ENCODE measurements at places on chromosomes 16 and 17.

- DNase-seq = peak; percentile 45
Measured at GRCh38 chr17:38322156-38322779, 21.5 kb downstream of the GPR179 start.

DNA sequence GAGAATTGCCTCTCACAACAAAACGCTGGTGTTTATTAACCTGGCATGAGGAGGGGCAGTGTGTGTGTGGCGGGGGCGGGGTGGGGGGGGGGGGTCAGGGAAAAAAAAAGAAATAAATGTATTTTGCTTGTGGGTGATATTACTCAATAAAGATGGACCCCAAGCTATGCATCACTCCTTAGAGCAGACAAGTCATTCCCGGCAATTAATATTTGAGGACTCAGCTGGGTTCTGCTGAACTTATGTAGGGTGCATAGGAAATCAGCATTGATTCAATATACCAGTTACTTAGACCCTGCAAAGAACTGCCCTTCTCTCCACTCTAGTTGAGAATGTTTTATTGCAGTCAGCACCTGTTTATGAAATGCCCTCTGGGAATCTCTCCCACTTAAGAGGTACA is 206.2 kb upstream of the MAF start:
- DNase-seq = no peak

DNA sequence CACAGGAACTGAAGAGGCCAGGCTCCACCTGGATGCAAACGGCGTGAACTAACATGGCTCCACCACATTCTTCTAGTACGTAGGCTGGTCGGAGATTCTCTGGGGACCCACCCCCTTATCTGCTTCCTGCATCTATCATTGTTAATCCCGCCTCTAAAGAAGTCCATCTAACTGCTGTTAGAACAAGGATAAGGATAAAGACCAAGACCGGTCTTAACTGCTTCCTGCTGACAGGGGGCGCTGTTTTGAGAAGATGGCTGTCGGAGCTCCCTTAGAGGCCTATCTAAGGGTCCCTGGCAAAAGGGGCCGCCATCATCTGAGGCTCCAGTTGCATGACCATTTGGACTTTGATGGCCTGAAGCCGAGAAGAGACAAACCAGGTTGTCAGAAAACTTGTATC is 25.8 kb upstream of the TNFSF12 start:
- DNase-seq = no peak

DNA sequence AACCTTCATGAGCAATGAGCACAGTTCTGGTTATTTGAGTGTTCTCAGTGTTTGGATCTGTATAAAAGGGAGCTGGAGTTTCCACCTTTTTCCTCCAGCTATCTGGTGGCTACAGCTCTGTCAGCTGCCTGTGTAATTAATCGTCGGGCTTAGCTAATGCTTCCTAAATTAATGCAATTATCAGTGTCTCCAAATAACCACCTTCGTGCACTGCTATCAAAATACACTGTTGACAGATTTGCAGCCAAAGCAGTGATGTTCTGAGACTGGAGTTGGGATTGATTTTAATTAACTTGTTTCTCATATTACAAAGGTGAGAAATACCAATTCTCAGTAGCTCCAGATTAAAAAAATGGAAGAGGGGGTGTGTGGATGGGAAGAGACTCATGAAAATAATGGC is 325.8 kb downstream of the CBLN1 start:
- no peak for DNase-seq

- DNase-seq = peak; percentile 23
Measured at GRCh38 chr16:1678500-1679098, 520 bp downstream of the JPT2 start.

- DNase-seq = no peak
Measured at GRCh38 chr17:27319541-27320221, 25.8 kb downstream of the WSB1 start.

DNA sequence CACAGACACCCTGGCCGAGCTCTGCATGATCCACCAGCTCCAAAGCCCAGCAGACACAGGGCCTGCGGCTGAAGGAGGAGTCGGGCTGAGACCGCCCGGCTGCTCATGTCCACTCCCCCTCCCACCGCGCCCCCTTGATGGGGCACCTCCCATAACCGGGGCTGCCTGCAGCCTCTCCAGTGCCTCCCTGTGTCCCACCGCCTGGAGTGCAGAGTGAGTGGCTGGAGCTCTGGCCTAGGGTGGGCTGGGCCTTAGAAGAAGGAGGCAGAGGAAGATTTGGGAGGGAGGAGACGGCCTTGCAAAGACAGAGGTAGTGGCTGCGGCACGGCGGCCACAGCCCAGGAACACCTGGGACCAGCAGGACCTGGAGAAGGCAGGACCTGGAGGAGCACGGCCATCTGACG is 4.0 kb downstream of the CBFA2T3 start:
- DNase-seq = no peak

DNA sequence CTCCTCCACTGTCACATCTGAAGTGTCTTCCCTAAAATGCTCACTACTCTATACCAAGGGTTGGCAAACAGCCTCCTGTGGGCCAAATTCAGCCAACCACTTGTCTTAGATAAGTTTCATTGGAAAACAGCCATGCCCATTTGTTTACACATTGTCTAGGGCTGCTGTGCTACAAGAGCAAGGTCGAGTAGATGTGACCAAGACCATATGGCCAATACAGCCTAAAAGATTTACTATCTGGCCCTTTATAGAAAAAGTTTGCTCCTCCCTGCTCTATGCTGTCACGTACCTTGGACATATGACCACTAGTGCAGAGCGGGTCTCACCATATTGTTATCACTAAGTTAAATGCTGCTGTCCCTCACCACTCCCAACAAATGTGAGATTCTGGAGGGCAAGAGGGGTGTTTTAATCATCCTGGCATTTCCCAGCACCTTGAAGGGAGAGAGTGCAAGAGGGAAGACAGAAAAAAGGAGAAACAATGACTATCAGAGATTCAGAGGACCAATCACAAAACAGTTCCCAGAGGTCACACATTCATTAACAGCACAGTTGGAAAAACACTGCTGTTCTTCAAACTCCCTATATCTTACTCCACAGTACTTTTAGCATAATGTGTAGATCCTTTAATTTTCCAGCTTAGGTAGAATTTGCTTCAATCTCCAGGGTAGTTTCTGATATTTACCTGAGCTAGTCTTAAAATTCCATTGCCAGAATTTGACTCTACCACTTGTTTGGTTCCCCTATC is 13.2 kb downstream of the LSM12 start:
- DNase-seq = no peak

GRCh38 chr16:55294931-55295342 is 29.1 kb upstream of the IRX6 start:
- DNase-seq = no peak

GRCh38 chr17:79619196-79619595 is 8.3 kb upstream of the RBFOX3 start:
- no peak for DNase-seq

- no peak for DNase-seq
Measured at GRCh38 chr17:50708050-50709000, 611 bp upstream of the ANKRD40 start.

DNA sequence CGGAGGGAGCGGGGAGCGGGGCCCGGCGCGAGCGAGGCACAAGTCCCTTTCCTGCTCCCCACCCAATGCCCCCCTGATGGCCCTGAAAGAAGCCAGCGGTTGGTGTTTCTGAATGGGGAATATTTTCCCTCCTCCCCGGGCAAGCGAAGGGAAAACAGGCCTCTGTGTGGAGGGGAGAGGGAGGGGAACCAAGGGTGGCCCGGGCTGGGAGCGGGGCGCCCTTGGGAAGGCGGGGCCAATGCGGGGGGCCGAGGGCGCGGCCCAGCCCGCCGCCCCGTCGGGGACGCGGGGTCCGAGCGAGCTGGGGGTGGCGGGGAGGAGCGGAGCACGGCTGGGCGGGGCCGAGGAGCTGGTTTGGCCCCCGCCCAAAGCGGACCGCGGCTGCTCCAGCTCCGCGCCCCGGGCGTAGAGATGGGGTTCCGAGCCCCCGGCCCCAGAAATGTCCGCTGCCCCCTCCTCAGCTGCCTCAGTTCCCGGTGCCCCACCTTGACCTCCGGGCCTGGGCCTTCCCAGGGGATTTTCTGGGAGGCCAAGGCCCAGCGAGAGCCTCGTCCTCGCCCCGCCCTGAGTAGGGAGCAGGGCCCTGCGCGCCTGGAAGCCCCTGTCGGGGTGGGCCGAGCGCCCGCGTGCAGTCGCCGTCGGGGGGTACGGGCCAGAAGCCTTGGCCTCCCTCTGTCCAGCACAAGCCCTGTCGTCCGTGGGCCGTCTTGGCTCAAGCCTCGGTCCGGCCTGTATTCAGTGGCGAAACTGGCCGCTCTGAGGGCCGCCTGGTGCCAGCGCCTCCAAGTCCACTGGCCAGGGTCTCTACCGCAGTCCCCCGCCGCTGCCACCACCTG is 3.9 kb upstream of the HEXIM1 start:
- no peak for DNase-seq

- DNase-seq = no peak
Measured at GRCh38 chr16:84327926-84328505, 33.3 kb downstream of the WFDC1 start.

- DNase-seq = no peak
Measured at GRCh38 chr16:29927070-29927905, 1.3 kb upstream of the KCTD13 start.

DNA sequence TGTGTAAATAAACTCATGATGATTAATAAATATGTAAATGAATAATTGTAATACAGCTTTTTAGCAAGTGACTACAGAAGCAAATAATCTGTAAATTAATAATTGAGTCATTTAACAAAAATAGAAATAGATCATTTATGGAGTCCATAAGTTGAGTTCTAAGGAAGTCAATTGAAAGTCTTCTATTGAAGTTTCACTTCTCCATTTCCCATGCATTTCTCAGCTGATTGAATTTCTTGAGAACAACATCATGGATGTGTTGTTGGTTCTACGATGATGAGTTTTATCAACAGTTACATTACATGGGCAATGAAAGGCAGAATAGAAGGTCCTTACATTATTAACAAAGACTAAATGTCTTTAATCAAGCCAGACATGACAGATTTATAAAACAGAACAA is 290.4 kb downstream of the MAP2K6 start:
- no peak for DNase-seq

- DNase-seq = no peak
Measured at GRCh38 chr17:78351449-78352006, 8.3 kb downstream of the SOCS3 start.

DNA sequence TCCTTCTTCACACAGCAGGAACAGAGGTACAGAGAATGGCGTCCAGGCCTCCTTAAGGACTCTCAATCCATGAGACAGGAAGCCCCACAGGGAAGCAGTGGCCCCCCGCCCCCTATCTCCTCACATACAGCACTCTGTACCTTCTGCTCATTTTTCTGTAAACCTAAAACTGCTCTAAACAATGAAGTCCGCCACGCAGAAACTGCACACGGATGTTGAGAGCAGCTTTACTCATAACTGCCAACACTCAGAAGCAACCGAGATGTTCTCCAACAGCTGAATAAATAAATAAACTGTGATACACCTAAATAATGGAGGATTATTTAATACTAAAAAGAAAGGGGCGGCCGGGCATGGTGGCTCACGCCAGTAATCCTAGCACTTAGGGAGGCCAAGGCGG is 9.9 kb downstream of the TBC1D16 start:
- no peak for DNase-seq

DNA sequence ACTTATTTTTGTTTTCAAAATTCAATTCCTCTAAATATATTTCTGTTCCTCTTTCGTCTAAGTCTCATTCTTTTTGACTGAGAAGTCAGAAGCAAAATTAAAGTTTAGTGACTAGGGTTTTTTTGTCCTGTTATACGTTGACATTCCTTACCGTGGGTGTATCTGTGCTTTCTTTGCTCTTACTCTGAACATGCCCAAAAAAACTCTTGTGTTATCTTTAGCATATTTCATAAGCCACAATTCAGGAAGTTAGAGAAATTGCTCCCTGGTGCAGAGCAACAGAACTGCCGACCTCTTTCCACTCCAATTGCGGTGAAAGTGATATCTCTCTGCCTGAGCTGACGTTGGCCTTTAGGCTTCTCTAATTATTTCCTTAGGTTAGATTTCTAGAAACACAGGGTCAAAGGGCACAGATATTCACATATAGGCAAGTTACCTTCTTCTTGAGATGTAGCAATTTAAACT is 65.7 kb downstream of the CENPV start:
- DNase-seq = no peak

DNA sequence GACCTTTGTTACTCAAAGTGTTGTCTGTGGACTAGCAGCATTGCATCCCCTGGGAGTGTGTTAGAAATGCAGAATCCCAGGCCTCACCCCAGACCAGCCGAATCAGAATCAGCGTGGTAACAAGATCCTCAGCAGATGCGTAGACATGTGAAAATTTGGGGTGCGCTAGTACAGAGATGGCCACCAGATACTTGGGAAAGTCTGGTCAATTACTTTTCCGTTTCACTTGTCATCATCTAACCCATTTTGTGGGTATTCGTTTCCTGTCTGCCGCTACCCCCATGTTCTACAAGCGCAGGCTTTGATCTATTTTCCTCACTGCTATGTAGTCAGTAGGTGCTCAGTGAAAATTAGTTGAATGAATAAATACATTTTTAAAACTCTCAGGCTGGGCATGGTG is 33.1 kb upstream of the HERPUD1 start:
- DNase-seq = no peak

- no peak for DNase-seq
Measured at GRCh38 chr17:78601577-78602190, 24.5 kb upstream of the DNAH17 start.

DNA sequence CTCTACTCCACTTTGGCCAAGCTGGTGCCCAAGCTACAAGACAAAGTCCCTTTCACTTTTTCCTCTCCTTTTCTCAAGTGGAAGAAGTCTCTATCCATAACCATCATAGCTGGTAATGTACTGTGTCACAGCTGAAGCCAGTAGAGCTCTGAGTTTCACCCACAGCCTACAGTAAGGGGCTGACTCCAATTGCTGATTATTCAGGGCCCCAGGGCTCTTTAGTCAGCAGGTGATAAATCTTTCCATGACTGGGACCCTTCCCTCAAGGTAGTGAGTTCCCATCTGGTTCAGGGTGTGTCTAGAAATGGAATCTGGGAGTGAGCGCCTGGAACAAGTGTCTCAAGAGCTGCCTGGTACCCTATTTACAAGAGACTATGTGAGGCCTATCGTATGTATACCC is 436.0 kb upstream of the CA10 start:
- no peak for DNase-seq

GRCh38 chr17:49106321-49107210 is 26.0 kb upstream of the B4GALNT2 start:
- no peak for DNase-seq

GRCh38 chr17:66002063-66002585 is 189.8 kb downstream of the CEP112 start:
- DNase-seq = no peak

GRCh38 chr17:58527949-58528348 is 13.5 kb upstream of the MTMR4 start:
- no peak for DNase-seq

Data from stimulated activated CD8-positive, alpha-beta memory T cell treated with anti-CD3 and anti-CD28 coated beads, Interleukin-4, amount 100 ng/mL, for 4 hours (primary cell).